ENCODE measurements at places on chromosomes 3 and 15.
A peak's percentile ranks its signal among the peaks of the same experiment; 100 is the strongest.

- H3K4me3 ChIP-seq, result no peak overlapping the region
- no peaks in the 10 kb centered on the region for H3K4me1 ChIP-seq
- H3K27ac ChIP-seq, result no peak overlapping the region
- DNase-seq, result no peak
These were observed 386.5 kb downstream of the LRTM1 start for GRCh38 chr3:54541369-54541768.

DNA sequence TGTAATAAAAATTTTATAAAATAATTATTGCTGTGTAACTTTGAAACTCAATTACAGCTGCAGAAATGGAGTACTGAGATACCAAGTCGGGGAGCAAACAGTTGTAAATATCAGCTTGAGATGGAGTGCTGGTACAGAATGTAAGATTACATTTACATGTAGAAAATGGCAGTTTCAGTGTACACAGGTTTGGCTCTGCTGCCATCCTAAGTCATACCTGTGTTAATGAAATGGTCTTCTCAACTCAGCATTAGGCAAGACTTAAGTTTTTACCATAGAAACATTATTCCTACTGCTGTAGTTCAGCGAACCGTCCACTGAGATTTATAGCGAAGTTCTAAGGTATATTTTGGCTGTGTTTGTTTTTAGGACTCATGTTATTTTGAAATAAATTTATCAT is 110.1 kb upstream of the TBL1XR1 start:
- DNase-seq, result no peak
- no peaks in the 10 kb centered on the region for H3K27me3 ChIP-seq
- H3K27ac ChIP-seq, result no peak overlapping the region
- H3K4me3 ChIP-seq, result no peak overlapping the region
- H3K4me1 ChIP-seq, result no peaks in the 10 kb centered on the region

DNA sequence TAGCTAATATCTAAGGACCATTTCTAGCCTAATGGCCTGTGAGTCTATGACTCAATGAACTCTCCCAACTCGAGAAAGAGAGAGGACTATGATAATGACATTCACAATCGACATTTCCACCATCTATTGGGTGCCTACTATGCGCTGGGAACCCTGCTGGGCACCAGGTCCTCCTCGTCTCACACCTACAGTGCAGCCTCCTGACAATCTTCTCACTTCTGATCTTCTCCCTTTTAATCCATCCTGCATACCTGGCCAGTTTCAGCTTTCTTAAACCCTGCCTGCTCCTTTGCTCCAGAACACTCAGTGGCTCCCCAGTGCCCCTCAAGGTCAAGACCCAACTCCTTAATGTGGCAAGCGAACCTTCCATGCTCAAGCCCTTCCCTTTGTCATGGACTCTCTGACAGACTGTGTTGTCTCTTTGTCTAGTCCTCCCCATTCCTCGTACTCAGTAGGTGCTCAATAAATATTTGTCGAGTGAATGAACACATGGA is 3.5 kb upstream of the SLC6A1 start:
- no peak for DNase-seq
- no peak overlapping the region for H3K27ac ChIP-seq

DNA sequence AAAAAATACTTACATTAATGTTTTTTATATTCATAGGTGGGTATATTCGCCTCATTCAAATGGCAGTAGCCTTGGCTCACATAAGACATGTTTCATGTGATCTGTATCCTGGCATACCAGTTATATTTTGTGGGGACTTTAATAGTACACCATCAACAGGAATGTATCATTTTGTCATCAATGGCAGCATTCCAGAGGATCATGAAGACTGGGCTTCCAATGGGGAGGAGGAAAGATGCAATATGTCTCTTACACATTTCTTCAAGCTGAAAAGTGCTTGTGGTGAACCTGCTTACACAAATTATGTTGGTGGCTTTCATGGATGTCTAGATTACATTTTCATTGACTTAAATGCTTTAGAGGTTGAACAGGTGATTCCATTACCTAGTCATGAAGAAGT is 3.5 kb downstream of the PDE12 start:
- no peak overlapping the region for H3K4me3 ChIP-seq
- H3K36me3 ChIP-seq, result peaks cover 51% of the 10 kb centered on the region
- DNase-seq, result no peak
- H3K27me3 ChIP-seq, result no peaks in the 10 kb centered on the region
- peak overlapping the region; percentile 47 for H3K27ac ChIP-seq
- peaks cover 46% of the 10 kb centered on the region for H3K4me1 ChIP-seq

GRCh38 chr3:153159771-153160397 is 2.1 kb upstream of the RAP2B start:
- H3K4me1 ChIP-seq, result peaks cover 19% of the 10 kb centered on the region
- DNase-seq, result no peak
- H3K27ac ChIP-seq, result peak overlapping the region; percentile 99
- peak overlapping the region; percentile 99 for H3K4me3 ChIP-seq

GRCh38 chr3:49017971-49018706 is at the start of gene DALRD3:
DALRD3 (minus strand) TSS chr3:49018580; CDS start chr3:49018564, 16 bp downstream.
- DNase-seq, result peak; percentile 70
- peak within 1 kb of the TSS; percentile 98 for H3K4me3 ChIP-seq
- no peaks in the 10 kb centered on the region for H3K27me3 ChIP-seq
- H3K27ac ChIP-seq, result peak within 1 kb of the TSS; percentile 98

DNA sequence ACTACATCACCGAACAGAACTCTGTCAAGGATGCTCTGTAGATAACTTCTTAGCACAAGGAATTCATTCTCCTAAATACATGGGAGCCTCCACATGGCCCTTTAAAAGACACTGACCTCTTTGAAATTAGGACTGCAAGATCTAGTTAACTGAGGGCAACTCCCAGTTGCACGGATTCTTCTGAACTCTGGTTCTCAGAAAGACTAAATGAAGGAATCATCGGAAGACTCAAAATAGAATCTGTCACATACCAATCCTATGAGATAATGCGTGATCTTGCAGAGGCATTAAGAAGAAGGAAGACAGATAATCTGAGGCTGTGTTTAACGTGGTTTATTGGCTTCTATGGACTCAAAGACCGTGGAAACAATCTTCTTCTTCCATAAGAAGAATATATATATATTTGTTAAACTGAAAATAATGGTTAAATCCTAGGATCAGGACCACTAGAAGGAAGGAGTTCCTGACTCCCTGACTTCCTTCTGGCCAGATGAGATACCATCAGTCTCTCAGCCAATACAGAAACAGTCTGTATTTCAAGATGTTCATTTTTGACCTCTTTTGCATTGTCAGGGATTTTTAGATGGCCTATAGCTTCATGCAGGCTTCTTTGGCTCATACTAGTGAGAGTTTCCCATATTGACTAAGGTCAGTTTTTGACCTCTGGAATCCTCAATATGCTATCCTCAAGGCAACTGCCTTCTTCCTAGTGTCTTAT is 33.9 kb upstream of the TBC1D23 start:
- no peak for DNase-seq
- H3K27ac ChIP-seq, result no peak overlapping the region
- H3K4me1 ChIP-seq, result peaks cover 11% of the 10 kb centered on the region
- H3K36me3 ChIP-seq, result no peaks in the 10 kb centered on the region
- no peaks in the 10 kb centered on the region for H3K27me3 ChIP-seq
- H3K4me3 ChIP-seq, result no peak overlapping the region

- H3K4me3 ChIP-seq, result peak overlapping the region; percentile 1
- H3K27me3 ChIP-seq, result peaks cover 54% of the 10 kb centered on the region
- H3K36me3 ChIP-seq, result no peaks in the 10 kb centered on the region
- DNase-seq, result no peak
- H3K27ac ChIP-seq, result no peak overlapping the region
These were observed 3.9 kb downstream of the GP5 start for GRCh38 chr3:194395212-194395611.

DNA sequence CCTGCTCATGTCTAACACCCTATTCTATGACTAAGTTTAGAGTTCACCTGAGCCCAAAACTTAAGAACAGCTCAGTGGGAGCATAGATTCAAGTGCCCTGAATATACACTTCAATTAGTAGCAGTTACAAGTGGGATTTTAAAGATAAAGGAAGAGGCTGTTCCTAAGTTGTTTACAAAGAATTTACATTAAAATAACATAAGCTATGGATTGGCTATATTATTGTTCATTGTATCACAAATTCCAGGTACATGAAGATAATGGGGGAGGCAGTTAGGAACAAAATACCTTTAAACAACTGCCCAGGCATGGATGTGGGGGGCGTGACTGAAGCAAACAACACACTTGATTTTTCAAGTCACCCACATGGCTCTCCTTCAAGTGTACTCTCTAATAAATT is 52.7 kb downstream of the ROPN1B start:
- H3K4me1 ChIP-seq, result peaks cover 12% of the 10 kb centered on the region
- H3K27me3 ChIP-seq, result no peaks in the 10 kb centered on the region
- H3K36me3 ChIP-seq, result peaks cover 10% of the 10 kb centered on the region
- H3K27ac ChIP-seq, result no peak overlapping the region
- no peak for DNase-seq

- H3K27me3 ChIP-seq, result peaks cover 27% of the 10 kb centered on the region
- H3K4me3 ChIP-seq, result no peak overlapping the region
- H3K36me3 ChIP-seq, result no peaks in the 10 kb centered on the region
- DNase-seq, result no peak
- H3K4me1 ChIP-seq, result no peaks in the 10 kb centered on the region
- no peak overlapping the region for H3K27ac ChIP-seq
These were observed 4.0 kb downstream of the CLRN1 start for GRCh38 chr3:150968341-150969035.

- no peak overlapping the region for H3K4me3 ChIP-seq
- H3K4me1 ChIP-seq, result peaks cover 47% of the 10 kb centered on the region
- no peak for DNase-seq
- H3K27me3 ChIP-seq, result no peaks in the 10 kb centered on the region
These were observed 14.6 kb downstream of the ADAM10 start for GRCh38 chr15:58734859-58735258.

DNA sequence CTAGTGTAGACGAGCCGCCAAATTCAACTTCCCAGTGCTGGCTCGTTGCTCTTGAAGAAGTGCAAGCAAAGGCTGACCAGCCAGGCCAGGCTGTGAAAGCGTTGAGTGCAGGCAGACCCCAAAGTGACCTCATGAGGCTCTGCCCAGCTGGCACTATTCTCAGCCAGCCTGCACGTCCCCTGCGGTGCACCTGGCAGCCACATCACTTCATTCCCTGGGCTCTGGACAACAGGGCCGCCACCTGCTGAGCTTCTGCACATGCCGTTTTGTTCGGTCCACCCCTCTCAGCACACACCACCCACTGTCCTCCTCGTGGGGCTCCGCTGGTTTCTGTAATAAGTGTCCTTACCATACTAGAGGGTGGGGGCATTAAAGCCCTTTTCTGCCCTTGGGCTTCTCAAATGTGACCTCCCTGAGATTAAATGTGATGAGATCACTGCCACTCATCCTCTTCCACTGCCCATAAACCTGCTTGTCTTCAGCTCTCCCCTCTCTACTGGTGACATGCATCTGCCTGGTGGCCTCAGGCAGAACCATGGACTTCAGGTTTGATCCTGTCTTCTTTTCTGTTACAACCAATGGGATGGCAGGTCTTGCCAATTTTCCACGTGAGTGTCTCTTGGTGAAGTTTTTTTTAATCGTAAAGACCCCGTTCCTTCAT is 6.1 kb downstream of the RASGRF1 start:
- no peaks in the 10 kb centered on the region for H3K36me3 ChIP-seq
- H3K27me3 ChIP-seq, result peaks cover 39% of the 10 kb centered on the region
- H3K4me1 ChIP-seq, result no peaks in the 10 kb centered on the region
- no peak overlapping the region for H3K27ac ChIP-seq
- no peak for DNase-seq

GRCh38 chr15:52021892-52022540 is 3.0 kb downstream of the MAPK6 start:
- peaks cover 15% of the 10 kb centered on the region for H3K36me3 ChIP-seq
- H3K27ac ChIP-seq, result peak overlapping the region; percentile 44
- DNase-seq, result no peak
- peak overlapping the region; percentile 30 for H3K4me3 ChIP-seq
- H3K4me1 ChIP-seq, result peaks cover 45% of the 10 kb centered on the region
- H3K27me3 ChIP-seq, result peaks cover 2% of the 10 kb centered on the region

DNA sequence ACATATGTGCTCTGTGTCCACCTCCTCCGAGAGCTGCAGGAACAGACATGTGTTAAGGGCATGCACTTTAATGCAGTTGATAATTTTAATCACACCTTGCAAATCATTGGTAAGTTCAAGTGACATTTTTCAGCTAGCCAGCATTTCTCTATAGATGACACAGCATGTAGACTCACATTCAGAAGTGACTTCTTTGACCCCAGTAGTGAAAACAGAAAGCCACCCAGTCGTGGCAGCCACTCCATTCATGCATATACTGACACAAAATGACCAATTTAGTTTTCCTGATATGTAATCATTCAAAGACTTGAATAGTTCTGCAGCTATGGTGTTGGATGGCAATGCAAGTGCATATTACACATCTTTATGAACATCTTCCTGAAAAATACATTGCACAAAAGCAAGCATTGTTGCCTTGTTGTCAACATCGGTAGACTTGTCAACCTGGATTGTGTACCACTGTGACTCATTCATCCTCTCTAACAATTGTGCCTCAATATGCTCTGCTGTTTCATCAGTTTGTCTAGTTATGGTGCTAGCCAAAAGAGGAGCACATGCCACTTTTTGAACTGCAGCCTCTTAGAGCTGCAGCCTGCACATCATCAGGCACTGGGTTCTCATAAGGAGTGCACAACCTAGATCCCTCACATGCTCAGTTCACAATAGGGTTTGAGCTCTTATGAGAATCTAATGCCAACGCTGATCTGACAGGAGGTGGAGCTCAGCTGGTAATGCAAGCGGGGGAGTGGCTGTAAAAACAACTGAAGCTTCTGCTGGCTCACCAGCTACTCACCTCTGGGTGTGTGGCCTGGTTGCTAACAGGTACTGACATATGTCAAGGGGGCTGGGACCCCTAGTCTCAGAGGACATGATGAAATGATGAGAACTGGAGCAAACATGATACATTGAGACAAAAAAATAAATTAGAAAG is 622.0 kb downstream of the PYDC2 start:
- H3K27ac ChIP-seq, result no peak overlapping the region
- no peaks in the 10 kb centered on the region for H3K4me1 ChIP-seq
- no peaks in the 10 kb centered on the region for H3K27me3 ChIP-seq
- no peak overlapping the region for H3K4me3 ChIP-seq
- DNase-seq, result no peak

- H3K36me3 ChIP-seq, result no peaks in the 10 kb centered on the region
- peaks cover 1% of the 10 kb centered on the region for H3K27me3 ChIP-seq
- no peak overlapping the region for H3K27ac ChIP-seq
- no peak overlapping the region for H3K4me3 ChIP-seq
- DNase-seq, result no peak
- no peaks in the 10 kb centered on the region for H3K4me1 ChIP-seq
These were observed 119.0 kb upstream of the WNT7A start for GRCh38 chr3:13998831-13999230.

DNA sequence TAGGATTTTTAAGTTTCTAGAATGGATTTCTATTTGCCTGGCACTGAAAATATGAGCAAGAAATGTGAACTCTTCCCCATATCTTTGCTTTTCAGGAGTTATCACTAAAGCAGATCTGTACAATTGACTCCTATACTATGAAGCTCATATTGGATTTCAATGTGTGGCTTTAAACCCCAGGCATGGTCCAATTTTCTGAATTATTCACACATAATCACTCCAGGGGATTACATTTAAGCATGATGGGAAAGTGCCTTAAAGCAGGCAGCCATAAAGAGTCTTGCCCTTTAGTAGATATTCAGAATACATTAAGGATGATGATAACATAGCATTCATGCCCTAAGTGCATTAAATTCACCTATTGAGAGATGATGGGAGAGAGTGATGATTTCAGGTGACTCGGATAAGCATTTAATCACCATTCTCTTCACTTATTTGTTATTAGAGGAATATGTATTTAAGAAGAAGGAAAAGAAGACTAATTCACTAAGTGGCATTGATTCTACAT is 331.8 kb upstream of the ROBO1 start:
- H3K4me3 ChIP-seq, result no peak overlapping the region
- H3K4me1 ChIP-seq, result no peaks in the 10 kb centered on the region
- no peak overlapping the region for H3K27ac ChIP-seq
- DNase-seq, result no peak
- no peaks in the 10 kb centered on the region for H3K36me3 ChIP-seq
